DND-41 (cell line): ENCODE measurements at places on chromosomes 4 and X.

- no peak for DNase-seq
Measured at GRCh38 chr4:185192059-185192458, 11.7 kb downstream of the CFAP97 start.

DNA sequence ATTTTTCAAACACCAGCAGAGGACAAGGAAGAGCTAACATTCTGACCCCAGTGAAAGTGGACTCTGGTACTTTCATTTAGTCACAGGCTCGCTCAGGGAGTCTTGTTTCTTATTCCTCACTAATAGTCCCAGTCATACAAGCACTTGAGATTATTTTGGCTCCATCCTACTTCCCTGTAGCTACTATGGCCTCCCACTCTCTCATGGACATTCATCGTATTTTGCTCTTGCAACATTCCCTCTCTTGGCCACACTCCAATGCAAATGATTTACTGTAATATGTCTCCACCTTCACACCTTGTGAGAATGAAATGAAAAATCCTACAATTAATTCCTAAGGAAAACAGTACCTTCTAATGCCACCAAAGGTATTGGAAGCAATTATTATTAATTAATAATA lies 21.3 kb downstream of the PLRG1 start:
- no peak for DNase-seq

DNA sequence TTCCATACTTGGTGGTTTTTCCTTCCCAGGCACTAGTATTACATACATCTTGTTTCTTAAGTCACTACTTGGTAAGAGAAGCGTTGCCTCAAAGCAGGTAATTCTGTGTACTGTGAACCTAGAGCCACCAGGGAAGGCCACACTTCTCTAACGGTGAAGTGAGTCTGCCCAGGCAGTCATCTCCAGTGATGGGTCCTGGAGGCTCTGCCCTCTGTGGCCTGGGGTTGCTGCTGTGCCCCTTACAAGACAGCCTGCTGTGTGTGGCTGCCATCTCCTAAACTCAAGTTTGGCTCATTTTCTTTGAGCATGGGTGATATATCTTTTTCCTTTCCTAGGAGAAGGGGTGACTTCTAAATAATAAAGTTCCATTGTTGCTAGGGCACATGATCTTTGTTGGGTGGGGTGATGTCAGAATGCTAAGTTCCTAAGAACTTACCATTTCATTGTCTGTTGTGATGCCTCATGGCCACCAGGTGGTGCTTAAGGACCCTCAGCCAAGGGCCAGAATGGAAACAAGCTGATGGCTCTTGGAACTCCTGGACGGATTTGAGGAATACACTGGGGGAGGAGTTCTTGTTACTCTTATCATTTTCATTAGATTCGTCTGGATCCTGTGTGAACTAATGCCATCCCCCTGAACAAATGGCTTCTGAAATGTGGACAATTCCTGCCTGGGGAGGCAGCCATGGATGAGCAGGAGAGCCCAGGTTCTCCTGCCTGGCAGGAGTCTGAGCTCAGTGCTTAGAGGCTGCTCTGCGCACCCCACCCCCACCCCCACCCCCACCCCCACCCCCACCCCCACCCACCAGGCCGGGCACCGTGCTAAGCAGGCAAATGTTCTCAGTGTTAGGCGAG lies 41.1 kb upstream of the WDR1 start:
- DNase-seq = peak; percentile 53

DNA sequence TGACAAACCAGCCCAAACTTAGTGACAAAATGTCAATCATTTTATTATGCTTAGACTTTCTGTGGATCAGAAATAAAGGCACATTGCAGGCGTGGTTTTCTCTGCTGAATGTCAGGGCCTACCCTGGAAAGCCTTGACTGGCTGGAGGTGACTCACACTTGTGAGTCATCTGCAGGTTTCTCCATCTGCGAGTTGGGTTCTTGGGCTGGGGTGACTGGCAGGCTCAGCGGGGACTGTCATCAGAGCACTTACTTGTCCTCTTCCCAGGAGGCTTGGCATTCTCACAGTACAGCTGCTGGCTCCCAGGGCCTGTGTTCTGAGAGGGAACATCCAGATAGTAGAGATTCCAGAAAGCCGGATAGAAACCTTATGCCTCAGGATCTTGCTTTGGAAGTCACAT lies 153.8 kb upstream of the AGA start:
- peak; percentile 18 for DNase-seq
